Fibroblast of lung (primary cell): ENCODE measurements at places on chromosomes 5 and 9.

DNA sequence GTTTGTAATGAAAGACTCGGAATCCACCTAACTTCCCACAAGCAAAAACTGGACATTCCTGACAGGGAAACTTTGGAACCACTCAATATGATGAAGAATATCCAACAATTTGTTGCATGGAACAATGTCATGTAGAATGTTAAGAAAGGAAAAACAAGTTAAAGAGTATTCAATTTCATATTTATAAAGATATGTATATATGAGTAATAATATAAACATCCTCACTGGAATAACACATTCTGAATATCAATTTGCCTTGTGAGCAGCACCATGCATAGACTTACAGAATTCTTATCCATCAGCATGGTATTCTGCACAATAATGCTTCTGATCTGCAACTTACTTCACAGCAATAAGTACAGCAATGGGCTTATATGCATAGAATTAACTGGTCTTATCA, 650.3 kb downstream of the SEMA5A start:
- peak; percentile 64 for DNase-seq

GRCh38 chr5:157539503-157540022, 36.0 kb downstream of the ADAM19 start:
- no peak for DNase-seq

DNA sequence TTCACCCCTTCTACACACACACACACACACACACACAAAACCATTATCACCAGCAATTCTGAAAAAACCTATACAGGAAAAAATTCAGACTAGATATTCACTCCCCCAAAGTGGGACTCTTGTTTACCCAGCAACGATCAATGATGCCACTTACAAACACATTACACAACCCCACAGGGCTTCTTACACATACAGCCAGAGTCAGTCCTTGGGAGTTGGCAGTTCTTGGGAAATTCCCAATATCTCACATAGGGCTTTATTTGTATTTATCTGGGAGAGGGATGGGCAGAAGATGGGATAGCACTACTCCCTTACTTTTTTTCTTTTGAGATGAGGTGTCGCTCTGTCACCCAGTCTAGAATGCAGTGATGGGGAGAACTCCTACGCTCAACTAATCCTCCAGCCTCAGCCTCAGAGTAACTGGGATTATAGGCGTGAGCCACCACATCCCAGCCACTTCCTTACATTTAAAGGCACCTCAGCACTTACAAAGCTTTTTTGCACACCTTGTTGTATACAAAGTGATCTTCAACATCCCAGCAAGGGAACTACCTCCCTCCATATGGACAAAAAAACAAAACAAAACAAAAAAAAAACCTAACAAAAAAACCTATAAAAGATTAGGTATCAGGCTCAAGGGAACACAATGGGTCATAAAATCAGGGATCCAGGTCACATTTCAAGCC, 168.4 kb downstream of the TSSK1B start:
- DNase-seq: no peak

DNA sequence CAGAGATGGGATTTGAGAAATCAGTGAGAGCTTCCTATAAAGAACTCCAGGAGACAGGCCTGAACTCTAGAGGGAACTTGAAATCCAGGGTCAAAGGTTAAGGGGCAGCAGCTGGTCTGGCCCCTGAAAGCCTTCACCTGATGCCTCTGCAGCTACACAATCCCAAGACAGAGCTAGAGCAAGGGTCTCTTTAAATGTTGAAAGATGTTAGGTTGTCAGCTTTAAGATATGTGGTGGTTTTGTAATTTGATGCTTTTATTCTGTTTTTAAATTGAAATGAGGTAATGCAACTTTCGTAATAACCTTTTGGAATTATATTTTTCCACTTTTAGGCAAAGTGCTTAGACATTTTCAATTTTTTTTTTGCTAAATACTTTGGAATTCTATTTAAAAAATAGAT, 2.4 kb downstream of the SOWAHA start:
- DNase-seq: no peak

GRCh38 chr5:145521066-145521465, 314.1 kb downstream of the PRELID2 start:
- DNase-seq: no peak

- no peak for DNase-seq
Observed at GRCh38 chr5:77418162-77418561, 74.0 kb downstream of the WDR41 start.

- no peak for DNase-seq
Observed at GRCh38 chr5:169545762-169546161, 37.8 kb upstream of the SPDL1 start.

DNA sequence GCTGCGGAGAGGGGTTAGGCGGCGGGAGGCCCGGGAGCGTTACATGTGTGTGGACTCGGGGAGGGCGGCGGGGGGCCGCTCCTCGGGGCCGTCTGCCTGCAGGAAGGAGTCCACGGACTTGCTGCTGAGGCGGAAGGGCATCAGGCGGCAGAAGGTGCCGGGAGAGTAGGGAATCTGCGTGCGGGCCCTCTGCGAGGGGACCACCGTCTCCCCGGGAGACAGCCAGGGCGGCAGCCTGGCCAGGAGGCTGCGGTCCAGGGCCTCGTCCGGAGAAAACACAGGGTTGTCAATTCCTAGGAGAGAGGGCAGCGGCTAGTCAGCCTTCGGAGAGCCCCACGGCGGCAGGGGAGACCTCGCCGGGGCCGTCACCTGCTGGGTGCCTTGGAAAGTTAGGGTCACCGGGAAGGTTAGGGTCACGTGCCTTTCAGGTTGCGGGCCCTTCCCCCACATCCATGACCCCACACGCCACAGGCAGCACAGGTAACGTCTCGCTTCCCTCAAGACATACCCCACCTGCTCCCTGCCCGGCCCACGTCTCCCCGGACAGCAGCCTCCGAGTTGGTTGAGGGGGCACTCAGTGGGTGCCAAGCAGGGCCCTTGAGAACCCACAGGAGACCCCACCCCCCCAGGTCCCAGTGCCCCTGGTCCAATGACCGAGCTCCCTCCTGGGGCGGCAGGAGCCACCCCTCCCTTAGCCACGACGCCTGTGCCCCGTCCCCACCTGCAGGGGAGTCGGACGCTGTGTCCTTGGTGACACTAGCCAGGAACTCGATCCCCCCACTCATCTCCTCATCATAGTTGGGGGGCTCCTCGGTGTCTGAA, 32.1 kb downstream of the EXOC3 start:
- no peak for DNase-seq

DNA sequence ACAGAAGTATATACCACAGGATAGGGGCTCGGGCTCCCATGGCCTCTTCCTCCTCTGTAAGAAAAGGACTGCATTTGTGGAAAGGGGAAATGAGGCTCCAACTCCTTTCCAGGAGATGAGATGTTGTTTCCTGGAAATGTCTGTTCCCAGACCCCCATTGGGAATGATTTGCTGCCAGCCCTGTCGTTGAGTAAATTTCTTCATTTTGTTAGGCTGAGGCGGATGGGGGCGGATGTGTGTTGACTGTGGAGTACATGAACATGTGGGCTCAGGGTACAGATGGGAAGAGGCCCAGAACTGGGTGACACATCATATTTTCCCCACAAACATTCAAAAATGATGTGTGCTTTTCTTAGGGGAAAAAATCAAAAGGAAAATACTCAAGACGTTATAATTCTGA, 28.8 kb upstream of the TNFAIP8 start:
- DNase-seq: no peak

GRCh38 chr5:78720997-78721396, 72.4 kb upstream of the LHFPL2 start:
- DNase-seq: no peak

- peak; percentile 75 for DNase-seq
Observed at GRCh38 chr5:115184770-115185169, 15.1 kb upstream of the TRIM36 start.

GRCh38 chr9:33722359-33722675, 73.0 kb upstream of the PRSS3 start:
- no peak for DNase-seq

- no peak for DNase-seq
Observed at GRCh38 chr9:74753650-74754049, 134.1 kb downstream of the TRPM6 start.
